ENCODE measurements at places on chromosomes 5 and 9.

GRCh38 chr9:135941288-135941995, 19.7 kb downstream of the UBAC1 start:
- no peak for DNase-seq

DNA sequence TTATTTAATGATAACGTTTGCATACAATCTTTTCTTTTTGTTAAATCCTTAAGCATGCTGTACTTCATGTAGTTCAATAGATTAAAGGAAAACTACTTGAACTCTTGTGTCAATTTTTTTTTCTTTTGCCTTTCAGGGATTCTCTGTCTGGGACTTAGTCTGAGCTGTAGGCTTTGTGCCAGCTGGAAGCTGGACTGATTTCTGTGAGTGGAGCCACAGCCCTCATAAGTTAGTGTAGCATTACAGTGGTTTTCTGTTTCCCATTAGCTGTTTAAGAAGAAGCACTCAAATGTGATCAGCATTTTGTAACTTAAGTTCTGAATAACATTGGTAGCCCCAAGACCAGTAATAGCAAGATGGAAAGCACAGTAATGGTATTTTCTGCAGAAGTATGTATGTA, 330.6 kb upstream of the MEF2C start:
- no peak for DNase-seq

- no peak for DNase-seq
Observed at GRCh38 chr9:14906000-14906399, 4.2 kb downstream of the FREM1 start.

DNA sequence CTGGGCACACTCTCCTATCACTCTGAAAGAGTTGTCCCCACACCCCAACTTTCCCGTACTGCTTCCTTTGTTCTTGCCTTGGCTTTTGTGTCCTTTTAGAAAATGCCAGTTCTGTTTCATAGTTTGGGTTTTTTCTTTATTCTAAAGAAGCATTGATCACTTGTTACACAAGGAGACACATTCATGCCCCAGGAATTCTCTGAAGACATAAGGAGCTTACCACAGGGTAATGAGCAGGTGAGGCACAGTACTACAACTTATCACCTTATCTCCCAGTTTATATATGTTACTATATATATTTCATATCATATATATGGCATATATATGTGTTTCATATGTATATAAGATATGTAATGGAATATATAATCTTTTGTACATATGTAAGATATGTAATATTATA, 6.5 kb upstream of the SSBP2 start:
- DNase-seq: no peak

GRCh38 chr9:29685531-29685930, 2112.2 kb upstream of the C9orf72 start:
- DNase-seq: no peak

- DNase-seq: no peak
Observed at GRCh38 chr5:158837908-158838307, 261.8 kb downstream of the EBF1 start.

- DNase-seq: peak; percentile 47
Observed at GRCh38 chr5:181173027-181173419, 25.6 kb downstream of the OR2V2 start.

DNA sequence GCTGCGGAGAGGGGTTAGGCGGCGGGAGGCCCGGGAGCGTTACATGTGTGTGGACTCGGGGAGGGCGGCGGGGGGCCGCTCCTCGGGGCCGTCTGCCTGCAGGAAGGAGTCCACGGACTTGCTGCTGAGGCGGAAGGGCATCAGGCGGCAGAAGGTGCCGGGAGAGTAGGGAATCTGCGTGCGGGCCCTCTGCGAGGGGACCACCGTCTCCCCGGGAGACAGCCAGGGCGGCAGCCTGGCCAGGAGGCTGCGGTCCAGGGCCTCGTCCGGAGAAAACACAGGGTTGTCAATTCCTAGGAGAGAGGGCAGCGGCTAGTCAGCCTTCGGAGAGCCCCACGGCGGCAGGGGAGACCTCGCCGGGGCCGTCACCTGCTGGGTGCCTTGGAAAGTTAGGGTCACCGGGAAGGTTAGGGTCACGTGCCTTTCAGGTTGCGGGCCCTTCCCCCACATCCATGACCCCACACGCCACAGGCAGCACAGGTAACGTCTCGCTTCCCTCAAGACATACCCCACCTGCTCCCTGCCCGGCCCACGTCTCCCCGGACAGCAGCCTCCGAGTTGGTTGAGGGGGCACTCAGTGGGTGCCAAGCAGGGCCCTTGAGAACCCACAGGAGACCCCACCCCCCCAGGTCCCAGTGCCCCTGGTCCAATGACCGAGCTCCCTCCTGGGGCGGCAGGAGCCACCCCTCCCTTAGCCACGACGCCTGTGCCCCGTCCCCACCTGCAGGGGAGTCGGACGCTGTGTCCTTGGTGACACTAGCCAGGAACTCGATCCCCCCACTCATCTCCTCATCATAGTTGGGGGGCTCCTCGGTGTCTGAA, 32.1 kb downstream of the EXOC3 start:
- DNase-seq: no peak

- DNase-seq: no peak
Observed at GRCh38 chr9:26112724-26113123, 434.5 kb upstream of the TUSC1 start.

- no peak for DNase-seq
Observed at GRCh38 chr9:30622561-30622960, 1761.9 kb upstream of the ACO1 start.

DNA sequence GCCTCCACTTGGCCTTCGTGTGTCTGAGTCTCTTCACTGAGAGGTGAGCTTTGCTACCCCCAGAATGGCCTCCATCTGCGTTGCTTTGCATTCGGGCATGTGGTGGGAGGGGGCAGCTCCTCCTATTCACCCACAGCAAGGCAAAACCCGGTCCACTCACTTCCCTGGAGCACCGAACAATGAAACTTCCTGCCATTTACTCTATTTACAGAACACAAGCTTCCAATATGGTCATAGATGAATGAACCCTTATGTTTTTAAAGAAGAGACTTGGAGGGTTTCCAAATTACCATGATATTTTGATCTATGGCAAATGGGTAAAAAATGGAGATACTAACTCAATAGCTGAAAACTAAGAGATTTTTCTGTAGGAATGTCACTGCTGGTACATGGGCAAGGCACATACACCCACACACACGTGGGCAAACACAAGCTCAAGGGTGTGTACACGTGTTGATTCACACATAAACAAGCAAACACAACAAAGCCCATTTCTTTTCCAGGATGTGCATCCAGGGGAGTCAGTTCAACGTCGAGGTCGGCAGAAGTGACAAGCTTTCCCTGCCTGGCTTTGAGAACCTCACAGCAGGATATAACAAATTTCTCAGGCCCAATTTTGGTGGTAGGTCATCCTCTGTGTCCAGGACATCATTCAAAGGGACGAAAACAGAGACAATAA, 5.2 kb downstream of the GABRP start:
- DNase-seq: no peak

- no peak for DNase-seq
Observed at GRCh38 chr5:178478370-178478769, 111.8 kb downstream of the COL23A1 start.

- peak; percentile 79 for DNase-seq
Observed at GRCh38 chr9:136485049-136486045, 2.5 kb upstream of the SEC16A start.

DNA sequence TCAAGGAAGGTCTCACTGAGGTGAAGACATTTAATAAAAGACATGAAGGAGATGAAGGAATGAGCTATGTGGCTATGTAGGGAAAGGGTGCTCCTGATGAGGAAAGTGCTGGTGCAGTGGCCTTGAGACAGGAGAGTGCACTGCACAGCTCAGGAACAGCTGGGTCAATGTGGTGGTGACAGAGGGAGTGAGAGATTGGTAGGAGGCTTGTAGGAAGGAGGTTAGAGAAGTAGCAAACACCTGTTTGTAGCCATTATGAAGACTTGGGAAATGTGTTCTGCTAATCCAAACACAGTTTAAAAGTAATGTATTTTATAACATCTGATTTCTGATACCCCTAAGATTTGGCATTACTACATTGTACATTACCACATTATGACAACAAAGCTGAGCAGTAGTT, 115.1 kb upstream of the MTAP start:
- DNase-seq: no peak

GRCh38 chr5:157857816-157858526, 974 bp downstream of the CLINT1 start:
- peak; percentile 18 for DNase-seq

DNA sequence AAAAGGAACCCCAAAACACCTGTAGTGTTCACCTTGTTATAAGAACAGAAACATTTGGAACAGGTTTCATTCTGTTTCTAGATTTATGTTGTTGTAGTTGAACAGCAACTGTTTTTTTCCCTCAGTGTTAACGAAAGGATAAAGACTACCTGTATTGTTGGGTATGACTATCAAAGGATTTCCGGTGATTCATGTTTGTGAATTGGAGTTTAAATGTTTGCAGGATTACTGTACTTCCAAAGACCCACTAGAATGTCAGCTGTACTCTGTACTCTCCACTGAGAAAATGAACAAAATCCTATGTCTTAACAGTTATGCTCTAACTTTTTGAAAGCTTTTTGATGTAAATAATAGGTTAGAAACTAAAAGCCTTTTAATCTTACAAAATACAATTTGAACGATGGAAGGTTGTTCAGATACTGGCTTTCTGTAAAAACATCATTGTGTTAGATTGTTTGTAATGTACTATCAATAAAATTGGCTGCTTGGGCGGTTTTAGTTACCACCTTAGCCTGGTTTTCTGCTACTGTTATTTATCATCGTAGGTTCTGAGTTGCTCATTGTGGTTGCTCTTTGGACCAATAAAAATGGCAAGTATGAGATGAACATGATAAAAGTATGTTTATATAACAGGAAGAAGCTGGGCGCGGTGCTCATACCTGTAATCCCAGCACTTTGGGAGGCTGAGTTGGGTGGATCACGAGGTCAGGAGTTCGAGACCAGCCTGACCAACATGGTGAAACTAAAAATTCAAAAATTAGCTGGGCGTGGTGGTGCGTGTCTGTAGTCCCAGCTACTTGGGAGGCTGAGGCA, 44.1 kb downstream of the DCP2 start:
- peak; percentile 83 for DNase-seq

- peak; percentile 67 for DNase-seq
Observed at GRCh38 chr5:148237785-148238417, 424 bp upstream of the MARCOL start.

DNA sequence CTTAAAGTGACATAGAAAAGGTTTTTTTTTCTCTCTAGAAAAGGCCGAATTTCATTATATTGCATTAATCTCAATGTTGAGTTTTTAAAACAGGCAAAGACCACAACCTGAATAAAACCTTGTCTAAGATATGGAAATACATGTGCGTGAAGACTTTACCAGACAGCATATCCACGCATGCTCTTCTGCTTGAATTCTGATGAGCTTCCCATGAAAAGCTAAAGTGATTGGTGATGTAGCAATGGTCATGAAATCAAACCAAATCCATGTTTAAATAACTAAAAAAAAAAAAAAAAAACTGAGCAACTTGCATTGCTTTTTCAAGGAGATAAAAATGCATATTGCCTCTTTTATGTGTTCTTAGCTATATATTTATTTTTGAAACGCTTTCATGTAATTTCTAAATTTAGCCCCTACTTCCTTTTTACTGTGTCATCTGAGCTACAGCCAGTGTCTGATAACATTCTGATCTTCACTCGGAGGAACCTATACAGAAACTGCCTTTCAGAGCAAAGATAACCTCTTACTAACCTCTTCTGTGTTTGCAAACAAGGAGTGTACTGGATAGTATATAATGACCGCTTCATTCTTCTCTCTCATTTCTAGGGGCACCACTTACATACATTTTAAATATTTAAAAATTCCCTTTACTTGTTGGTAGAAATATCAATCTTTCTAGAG, 179.1 kb upstream of the GNA14 start:
- DNase-seq: no peak

DNA sequence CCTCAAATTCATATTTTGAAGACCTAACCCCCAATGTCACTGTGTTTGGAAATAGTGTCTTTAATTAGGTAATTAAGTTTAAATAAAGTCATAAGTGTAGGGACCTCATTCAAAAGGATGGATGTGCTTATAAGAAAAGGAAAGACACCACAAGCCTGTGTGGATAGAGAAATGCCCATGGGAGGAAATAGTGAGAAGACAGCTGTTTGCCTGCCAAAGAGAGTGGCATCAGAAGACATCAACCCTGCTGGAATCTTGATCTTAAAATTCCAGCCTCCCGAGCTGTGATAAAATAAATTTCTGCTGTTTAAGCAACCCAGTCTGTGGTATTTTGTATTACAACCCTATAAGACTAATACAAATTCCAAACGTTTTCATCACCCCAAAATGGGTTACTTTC, 1867.9 kb upstream of the NUDT12 start:
- no peak for DNase-seq

- peak; percentile 29 for DNase-seq
Observed at GRCh38 chr5:1112596-1113331, 901 bp upstream of the SLC12A7 start.

DNA sequence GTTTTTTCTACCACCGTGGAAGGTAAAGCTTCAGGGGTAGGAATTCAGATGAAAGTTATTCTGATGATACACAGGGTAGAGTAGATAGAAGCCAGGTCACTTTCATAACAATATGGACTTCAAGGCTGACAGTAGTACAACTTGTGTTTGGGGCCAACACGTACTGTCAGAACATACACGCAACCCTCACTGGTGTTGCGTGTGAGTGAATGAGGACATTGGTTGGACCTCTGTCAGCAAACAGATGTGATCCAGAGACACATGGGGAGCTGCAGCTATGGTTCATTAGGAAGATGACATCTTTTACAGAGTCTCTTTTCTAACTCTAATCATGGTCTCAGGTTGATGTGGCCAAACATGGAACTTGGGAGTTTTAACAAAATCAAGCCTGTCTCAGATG, 70.1 kb upstream of the MOCS2 start:
- no peak for DNase-seq

- DNase-seq: no peak
Observed at GRCh38 chr9:90368928-90369327, 273.7 kb downstream of the DIRAS2 start.

- DNase-seq: no peak
Observed at GRCh38 chr5:59164041-59164830, 581.4 kb downstream of the RAB3C start.

DNA sequence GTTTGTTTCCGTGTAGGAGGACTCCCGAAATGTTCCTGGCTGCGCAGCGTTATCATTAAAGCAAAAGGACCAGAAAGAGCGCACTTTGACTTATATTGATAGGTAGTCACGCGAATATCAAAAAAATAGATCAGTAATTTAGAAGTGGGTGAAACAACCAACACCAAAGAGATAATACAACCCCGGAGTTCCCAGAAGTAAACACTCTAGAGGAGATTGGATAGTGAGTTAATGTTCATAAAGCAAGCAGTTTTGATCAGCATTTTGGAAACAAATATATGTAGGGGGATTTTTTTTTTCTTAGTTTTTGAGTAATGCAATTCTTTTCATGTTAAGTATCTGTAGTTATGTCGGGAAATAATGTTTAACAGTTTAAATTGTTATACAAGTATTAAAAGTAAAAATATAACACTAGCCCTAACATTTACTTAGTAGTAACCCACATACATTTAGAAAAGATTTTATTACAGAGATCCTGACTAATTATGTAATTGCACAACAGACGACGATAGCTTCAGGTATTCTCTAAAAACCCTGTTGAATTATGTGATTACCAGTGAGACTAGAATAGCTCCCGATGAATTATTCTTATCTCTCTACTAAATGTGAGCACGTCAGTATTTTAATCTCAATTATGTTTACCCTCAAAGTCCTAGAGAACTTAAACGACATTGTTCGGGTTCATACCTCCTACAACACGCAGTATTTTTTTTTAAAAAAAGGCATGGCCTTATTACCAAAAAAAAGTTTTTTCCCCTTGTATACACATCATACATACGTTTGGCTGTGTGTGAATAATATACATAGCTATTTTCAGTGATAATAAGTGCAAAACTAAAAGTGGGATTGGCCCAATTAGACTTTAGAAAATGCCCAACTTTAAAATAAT, 9.4 kb upstream of the NFIB start:
- DNase-seq: peak; percentile 43

GRCh38 chr5:102314328-102314727, 18.2 kb upstream of the SLCO4C1 start:
- DNase-seq: no peak
